ENCODE measurements at places on chromosomes 7 and 10.

DNA sequence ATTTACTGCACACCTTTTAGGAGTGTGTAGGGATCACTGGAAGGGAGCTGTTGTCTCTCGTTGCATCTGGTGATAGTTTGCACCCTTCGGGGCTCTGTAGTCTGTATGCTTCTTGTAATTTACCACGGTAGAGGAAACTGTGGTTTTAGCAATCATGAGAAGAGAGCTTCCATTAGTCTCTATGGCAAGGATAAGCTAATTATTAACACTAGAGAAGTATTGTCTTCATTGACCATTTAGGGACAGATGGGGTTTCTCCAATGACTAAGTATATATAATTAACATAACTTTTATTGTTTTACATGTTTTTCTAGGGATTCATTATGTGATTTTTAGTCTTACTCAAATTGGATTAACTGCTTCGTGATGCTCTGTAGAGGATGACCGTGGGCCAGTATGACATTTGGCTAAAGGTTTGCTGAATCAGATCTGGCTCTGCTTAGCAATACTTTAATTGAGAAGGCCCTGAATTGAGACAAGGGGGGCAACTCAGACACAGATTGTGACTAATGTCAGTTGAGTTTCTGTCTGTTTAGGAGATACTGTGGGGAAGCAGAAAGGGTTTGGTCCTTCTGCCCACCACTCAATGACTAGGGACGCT, 8.7 kb downstream of the SLC18A2 start:
- no peak for DNase-seq

DNA sequence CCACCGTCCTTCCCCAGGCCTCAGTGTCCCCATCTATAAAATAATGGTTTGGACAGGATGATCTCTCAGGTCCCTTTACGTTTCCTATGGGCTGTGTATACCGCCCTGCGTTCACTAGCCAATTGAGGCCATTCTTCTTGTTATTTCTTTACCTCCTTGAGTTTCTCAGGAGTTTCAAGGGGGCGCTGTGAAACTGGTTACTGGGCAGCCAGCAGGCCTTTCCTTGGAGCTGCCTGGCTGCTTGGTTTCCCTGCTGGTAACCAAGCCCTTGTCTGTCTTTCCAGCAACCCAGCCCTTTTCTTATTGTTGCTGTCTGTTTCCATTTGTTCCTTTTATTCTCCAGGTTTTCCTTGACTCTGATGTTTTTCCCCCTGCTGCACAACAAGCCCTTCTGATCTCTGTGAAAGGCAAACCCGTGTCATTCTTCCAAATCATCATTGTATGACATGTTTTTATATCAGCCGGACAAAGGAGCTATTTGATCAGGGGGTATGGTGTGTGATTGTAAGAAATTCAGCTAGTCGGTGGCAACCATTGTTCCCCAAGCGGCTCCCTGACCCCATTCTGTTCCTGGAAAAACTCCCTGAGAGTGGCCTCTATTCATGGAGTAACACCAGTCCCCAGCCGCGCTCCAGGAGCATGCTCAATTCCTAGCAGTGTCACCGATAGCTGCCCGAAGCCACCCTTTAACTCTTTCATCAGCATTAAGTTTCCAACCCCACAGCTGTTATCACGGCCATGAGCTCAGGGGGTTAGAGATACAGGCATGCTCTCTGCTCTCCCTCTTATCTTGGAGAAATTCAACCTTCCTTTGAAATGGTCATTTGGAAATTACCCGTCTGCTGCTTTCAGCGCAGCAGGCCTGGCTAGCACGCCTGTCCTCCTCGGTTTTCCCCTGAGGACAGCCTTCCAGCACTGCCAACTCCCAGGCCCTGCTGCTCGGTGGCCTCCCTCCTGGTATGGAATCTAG, 26.6 kb downstream of the FGF8 start:
- DNase-seq: no peak

- peak; percentile 22 for DNase-seq
These were observed 43.3 kb downstream of the POLR1F start for GRCh38 chr7:19665399-19666008.

DNA sequence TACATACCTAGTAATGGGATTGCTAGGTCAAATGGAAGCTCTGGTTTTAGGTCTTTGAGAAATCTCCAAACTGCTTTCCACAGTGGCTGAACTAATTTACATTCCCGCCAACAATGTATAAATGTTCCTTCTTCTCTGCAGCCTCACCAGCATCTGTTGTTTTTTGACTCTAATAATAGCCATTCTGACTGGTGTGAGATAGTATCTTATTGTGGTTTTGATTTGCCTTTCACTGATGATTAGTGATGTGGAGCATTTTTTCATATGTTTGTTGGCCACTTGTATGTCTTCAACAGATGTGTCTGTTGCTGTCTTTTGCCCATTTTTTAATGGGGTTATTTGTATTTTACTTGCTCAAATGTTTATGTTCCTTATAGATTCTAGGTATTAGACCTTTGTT, 675.5 kb downstream of the SUGCT start:
- no peak for DNase-seq

DNA sequence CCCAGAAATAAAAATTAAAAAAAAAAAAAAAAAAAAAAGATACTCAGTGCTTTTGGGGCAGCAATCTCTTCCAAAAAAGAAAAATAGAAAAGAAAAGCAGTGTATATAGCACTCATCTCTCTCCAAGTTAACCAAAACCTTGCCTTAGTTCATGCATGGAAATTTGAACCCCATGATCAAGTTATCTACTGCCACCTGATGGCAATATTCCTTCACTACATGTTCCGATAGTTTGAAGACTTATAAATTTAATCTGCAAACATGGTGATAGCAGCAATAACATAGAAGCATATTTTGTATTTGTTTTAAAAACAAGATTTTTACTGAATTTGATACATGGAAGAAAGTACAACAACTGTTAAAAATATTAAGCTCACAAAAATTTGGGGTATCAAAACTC, 48.6 kb upstream of the SLIT1 start:
- DNase-seq: peak; percentile 33

DNA sequence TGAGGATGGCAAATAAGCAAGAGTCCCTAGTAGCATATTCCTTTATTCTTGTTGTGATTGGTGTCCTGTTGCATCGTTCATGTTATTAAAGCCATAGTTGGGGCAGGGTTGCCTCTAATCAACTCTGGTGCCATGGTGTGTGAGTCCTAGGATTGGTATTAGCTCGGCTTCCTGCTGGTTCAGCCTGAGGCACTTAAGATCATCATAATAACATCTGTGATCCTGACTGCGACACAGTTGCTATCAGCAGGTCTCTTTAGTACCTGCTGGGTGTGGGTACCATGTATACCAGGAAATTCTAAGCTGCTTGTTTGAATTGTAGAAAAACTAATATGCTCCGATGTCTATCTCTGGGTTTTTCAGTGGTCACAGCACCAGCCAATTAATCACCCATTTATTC, 1.6 kb downstream of the WEE2 start:
- no peak for DNase-seq

GRCh38 chr10:86733260-86733671, 23.2 kb upstream of the BMPR1A start:
- peak; percentile 26 for DNase-seq

GRCh38 chr7:150982351-150982750, 4.2 kb upstream of the KCNH2 start:
- DNase-seq: no peak

DNA sequence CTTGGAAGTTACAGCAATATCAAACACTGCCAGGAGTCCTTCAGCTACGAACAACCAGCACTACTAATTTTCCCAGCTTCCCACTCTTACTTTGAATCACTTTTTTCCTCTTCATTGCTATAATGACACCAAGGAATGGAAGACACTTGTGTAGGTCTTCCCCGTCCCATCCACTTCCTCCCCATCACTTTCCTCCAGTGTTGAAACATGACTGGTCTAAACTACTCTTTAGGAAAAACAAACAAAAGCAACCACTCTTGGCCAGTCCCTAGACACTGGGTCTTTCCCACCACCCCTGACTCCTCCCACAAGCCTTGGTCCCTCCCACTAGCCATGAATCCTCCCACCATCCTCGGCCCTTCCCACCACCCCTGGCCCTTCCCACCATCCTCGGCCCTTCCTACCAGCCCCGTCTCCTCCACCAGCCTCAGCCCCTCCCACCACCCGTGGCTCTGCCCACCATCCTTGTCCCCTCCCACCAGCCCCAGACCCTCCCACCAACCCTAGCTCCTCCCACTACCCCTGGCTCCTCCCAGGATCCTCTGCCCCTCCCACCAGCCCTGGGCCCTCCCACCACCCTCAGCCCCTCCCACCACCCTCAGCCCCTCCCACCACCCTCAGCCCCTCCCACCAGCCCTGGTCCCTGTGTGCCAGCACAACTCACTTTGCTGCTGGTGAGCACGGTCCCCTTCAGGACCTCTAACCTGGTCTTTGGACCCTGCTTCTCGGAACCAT, 68.5 kb downstream of the CXCL12 start:
- no peak for DNase-seq

GRCh38 chr7:4042402-4043045, 639.6 kb upstream of the FOXK1 start:
- DNase-seq: no peak

GRCh38 chr7:36916116-36916515, 191.8 kb upstream of the AOAH start:
- no peak for DNase-seq

DNA sequence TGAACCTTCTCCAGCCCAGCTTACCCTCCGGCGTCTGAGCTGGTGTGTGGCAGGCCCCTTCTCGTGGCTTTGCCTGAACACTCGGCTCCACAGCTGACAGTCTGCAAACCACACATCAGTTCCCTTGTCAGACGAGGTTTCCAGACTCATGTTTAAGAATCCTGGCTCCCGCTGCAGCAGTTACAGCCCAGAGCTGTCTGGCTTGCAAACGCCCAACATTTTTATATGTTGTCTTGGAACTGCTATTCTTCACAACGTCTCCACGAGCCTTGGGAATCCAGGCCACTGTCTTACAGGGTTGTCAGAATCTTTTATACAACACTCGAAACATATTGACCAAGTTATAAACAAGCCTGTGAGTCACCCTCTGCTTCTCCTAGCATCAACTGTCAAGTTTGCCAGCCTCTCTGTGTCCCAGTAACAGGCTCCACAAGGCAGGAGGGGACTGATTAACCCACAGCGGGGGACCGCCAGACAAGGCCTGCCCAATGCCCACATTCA, 68.1 kb downstream of the TNS3 start:
- DNase-seq: peak; percentile 84

DNA sequence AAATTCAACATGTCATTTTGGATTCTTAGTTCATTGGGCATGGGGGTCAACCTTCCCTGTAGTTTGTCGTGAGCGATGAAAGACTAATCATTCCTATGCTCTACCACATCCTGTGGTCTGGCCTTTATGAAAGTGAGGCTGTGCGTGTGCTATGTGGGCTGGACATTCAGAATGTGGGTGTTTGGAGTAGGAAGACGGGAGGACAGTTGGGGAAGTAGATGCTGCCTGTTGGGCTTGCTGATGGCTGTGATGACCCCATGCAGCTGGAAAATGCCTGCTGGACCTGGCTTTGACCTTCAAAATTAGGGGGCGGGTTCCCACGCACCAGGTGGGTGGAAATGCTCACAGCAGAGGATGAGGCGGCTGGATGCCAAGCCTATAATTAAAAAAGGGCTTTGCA, 90.9 kb upstream of the MKI67 start:
- DNase-seq: no peak

DNA sequence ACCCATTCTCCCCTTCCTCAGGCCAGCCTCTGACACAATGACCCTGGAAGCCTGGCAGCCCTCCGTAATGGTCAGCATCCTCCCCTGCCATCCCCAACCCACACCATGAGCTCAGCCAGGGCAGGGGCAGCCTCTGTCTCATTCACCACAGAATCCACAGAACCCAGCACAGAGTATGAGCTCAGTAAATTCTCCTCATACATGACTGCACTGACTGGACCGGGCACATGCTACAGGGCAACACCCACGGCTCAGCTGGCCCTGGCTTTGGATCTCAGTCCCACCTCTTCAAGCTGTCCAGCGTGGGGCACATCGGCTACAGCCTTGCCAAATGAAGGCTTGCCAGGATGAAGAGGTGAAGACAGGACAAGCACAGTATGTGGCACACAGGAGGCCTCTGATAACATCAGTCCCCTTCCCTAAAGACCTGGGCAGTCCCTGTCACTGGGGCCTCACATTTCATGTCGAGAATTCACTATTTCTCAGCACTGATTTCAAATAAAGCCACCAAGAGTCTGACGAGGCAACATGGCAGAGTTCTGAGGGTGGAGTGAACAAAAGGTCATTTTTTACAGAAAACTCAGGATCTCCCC, 7.9 kb downstream of the GPRIN2 start:
- DNase-seq: peak; percentile 85

GRCh38 chr7:52197221-52197620, 838.2 kb upstream of the POM121L12 start:
- DNase-seq: no peak

DNA sequence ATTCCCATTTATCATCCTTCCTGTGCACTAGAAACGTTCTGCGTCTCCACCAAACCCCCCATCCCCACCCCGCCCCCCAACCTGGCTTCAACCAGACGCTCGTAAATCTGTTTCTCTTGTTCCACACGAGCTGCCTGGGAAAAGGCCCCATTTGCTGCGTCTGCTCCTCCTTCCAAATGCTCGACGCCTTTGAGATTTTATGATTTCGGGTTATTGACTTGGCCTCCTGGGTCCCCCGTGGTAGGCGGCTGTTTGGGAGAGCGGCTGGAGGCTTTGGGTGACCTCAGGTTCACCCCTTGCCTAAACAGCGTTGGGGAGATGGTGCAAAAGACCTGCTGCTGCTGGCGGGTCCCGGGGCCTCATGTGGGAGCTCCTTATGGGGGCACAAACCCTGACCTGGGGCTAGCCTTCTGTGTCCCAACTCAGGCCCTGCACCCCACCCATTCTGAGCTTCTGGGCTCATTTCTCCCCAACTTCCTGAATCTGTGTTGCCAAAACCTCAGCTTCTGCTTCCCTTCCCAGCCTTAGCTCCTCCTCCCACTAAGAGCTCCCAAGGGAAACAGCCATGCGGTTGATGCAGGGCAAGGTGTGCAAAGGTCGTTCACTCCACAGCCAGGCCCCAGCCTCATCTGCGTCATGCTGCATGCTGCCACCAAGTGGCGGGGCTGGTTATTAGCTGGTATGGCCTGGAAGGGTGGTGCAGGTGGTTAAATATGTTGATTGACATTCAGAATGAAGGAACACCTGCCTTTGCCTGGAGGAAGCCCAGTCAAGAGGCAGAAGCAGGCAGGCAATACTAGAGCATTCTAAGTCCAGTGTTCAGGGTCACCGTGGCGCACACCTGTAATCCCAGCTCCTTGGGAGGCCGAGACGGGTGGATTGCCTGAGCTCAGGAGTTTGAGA, 49.1 kb upstream of the ELN start:
- DNase-seq: no peak

GRCh38 chr7:44574287-44574872, 672 bp upstream of the DDX56 start:
- DNase-seq: no peak

DNA sequence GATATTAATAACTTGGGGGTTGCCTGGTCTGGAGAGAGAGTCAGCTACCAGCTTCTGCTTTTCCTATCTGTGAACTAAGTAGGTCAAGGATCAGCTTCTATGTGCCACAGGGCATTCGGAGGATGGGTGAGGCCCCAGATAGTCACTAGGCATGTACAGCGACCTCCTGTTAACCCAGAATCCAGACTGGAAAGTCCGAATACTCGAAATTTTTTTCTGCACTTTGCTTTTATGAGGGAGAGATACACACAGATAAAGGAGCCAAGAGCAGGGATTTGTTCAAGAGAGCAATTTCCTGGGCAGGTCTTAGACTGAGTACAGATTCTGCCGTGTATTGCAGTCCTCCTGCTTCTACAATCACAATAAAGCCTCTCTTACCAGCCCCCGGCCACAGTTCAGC, 54.2 kb downstream of the EMX2 start:
- no peak for DNase-seq

GRCh38 chr7:129169171-129169671, 19.2 kb upstream of the SMO start:
- peak; percentile 59 for DNase-seq

Data from AG08396 (cell line).